ENCODE measurements at places on chromosomes 4 and X.

GRCh38 chrX:68792083-68792482 is 36.7 kb upstream of the EFNB1 start:
- DNase-seq, result no peak

DNA sequence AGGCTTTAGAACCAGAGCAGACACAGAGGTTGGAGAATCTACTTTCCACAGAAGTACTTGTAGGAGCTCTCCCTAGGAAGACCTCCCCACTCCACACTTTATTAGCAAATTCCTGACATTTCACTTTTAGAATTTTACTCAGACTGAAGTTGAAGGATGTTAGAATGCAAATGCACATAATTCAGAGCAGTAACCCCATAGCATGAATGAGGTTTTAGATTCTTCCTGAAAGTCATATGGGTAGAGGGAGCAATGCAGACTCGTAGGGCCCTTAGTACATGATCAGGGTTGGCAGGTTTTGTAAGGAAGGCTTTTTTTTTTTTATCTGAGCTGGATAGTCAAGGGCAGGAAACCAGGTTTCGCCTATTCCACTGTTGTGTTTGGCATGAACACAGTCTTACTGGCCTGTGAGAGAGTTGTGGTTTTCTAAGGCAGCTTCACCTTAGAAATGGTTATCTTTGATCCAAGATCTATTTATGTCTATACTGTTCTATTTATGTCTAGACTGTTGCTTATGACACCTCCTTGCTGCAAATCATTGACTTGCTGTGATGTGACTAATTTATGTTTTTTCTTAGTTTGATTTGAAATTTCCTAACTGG is 48.9 kb downstream of the SPATA18 start:
- no peak for DNase-seq

- peak; percentile 11 for DNase-seq
Observed at GRCh38 chr4:140095694-140096482, 58.1 kb downstream of the MAML3 start.

- DNase-seq, result no peak
Observed at GRCh38 chr4:171639540-171639939, 173.7 kb upstream of the GALNTL6 start.

DNA sequence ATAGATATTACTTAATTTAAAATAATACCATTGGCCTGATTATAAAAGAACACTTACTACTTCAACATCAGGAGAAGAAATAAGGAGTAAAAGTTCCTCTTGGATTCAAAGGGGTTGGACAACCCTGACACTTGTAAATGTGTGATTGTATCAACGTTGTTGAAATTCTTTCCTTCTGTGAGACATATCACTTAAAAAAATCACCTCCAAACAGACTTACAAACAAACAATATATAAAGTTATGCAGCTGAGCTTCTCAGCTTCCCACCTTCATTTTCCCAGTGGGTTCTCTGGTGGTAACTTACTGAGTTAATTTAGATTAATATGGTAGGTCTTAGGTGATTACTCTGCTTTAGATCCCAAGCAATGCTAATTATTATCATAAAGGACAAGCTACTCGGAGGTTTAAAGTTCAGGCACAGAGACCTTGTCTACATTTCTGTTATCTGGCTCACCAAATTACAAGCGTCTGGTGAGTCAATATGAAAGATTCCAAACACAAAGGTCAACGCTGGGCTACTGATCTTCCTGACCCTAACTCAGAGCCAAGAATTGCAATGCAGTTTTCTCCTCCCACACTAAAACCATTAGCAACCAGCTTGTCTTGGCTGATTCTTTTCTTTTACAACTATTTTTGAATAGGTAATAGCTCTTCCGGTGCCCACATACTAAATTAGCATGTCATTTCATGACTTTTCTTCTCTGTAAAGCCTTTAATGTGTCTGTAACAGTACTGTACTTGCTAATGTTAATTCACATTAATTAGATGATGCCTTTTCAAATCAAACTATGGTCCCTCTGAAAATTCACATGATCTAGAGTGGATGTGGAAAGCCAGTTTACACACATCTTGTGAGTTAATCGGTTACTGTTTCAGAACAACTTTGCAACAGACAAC is 157.6 kb downstream of the RASL11B start:
- no peak for DNase-seq

DNA sequence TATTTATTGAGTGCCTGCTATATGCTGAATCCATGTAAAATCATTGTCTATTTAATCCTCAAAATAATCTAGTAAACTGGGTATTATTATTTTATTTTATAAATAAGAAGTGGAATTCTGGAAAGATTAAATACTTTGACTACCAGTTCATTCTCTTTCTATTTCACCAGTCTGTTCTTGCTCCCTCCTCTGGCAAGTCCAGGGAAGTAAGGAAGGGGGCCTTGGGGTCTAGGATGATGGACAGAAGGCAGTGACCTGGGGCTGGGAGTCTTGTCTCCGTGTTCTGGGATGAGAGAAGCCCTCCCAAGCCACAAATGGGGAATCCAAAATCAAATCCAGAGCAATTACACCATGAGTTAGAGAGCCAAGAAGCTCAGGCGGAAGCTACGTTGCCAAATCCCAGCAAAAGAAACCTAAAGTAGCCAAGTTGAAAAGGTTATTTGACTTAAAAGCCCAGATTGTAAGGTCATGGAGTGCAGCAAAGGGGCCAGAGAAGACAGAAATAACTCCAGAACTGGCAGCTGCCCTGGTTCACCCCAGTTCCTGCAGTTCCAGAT is 28.3 kb upstream of the PARM1 start:
- no peak for DNase-seq

All from NK-92 treated with Interleukin-12 subunit alpha and Interleukin-12 subunit beta, amount 100 ng/mL, for 24 hours (cell line).